CD4-positive, CD25-positive, alpha-beta regulatory T cell (primary cell): ENCODE measurements at places on chromosomes 11 and 22. TPM values are rescaled to one million over a fixed set of nuclear protein-coding genes. Genes with fewer than 3 reads are reported as not detected.

OR6A2 gene
- total RNA-seq, result not detected

SLC22A8 gene
- not detected for total RNA-seq

ST14 gene
- total RNA-seq, result not detected

ANO3 gene
- total RNA-seq, result not detected

PRR5L gene
- total RNA-seq, result 15.1 TPM

ANKK1 gene
- total RNA-seq, result 0.89 TPM

MS4A3 gene
- total RNA-seq, result 0.79 TPM

TSPAN18 gene
- total RNA-seq, result 36.9 TPM

DNAJB13 gene
- total RNA-seq, result not detected

- H3K4me3 ChIP-seq, result peak overlapping the region; percentile 42
- peaks cover 26% of the 10 kb centered on the region for H3K4me1 ChIP-seq
- peak overlapping the region; percentile 54 for H3K27ac ChIP-seq
- H3K36me3 ChIP-seq, result peaks cover 2% of the 10 kb centered on the region
- no peaks in the 10 kb centered on the region for H3K27me3 ChIP-seq
These were observed 81.6 kb downstream of the PDHX start for GRCh38 chr11:34997952-34998528.

- H3K27me3 ChIP-seq, result peaks cover 22% of the 10 kb centered on the region
- no peak overlapping the region for H3K27ac ChIP-seq
- H3K36me3 ChIP-seq, result no peaks in the 10 kb centered on the region
- peaks cover 17% of the 10 kb centered on the region for H3K4me1 ChIP-seq
- no peak overlapping the region for H3K4me3 ChIP-seq
- no peak for DNase-seq
These were observed 863 bp upstream of the TPBGL start for GRCh38 chr11:75239531-75240290.

DNA sequence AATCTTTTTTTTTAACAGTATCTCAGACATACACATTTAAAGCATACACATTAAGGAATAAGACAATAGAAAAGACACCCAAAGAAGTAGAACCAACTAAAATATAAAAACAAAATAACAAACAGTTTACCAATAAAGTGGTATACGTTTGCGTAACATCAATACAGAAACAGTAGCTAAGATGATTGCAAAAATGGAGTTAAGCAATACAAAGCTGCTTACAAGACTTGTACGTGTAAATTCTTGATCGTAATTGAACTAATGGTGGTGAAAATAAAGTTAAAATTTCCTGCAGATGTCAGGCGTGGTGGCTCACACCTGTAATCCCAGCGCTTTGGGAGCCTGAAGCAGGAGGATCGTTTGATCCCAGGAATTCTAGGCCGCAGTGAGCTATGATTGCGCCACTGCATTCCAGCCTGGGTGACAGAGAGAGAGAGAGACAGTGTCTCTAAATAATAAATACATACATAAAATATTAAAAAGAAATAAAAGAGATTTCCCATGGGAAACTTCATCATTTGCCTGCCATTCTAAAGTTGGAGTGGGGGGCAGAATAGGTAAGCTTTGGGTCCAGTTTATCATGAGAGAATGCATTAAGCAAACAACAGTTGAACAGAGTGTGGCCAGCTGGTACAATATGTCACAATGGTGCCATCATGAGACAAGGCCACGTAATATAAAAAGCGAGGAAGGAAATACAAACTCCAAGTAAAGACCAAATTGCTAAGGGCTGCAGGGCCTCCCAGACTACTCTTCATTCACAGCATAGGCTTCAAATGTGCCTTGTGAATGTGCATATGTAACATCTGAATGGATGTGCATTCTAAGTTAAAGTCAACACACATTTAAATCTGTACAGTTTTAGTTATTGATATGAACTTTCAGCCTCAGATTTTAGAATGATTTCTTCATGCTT is 38.9 kb upstream of the EED start:
- DNase-seq, result no peak
- H3K27ac ChIP-seq, result no peak overlapping the region
- H3K36me3 ChIP-seq, result no peaks in the 10 kb centered on the region
- no peaks in the 10 kb centered on the region for H3K27me3 ChIP-seq
- peaks cover 15% of the 10 kb centered on the region for H3K4me1 ChIP-seq

DNA sequence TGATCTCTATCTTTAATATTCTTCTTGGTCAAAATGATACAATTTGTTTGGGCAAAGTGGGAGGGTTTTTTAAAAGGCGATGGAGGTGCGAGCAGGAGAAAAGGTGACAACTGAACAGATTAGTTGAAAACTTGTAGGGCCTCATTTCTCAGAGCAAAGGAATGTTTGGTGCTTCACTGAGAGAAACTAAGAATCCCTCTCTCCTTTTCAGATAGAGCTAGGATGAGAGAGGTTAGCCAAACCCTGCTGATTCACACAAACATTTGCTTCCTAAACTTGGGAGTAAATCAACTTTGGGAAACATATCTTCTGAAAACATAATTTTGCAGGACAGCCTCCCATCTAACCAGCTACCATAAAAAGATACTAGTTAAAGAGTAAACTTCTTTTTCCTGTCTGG is 57.0 kb downstream of the PHF21A start:
- H3K27ac ChIP-seq, result no peak overlapping the region
- H3K36me3 ChIP-seq, result peaks cover 25% of the 10 kb centered on the region
- no peak for DNase-seq
- H3K27me3 ChIP-seq, result no peaks in the 10 kb centered on the region
- no peaks in the 10 kb centered on the region for H3K4me1 ChIP-seq

- no peak for DNase-seq
- peak overlapping the region; percentile 65 for H3K4me3 ChIP-seq
- H3K27ac ChIP-seq, result peak overlapping the region; percentile 66
- peaks cover 39% of the 10 kb centered on the region for H3K4me1 ChIP-seq
- no peaks in the 10 kb centered on the region for H3K27me3 ChIP-seq
- peaks cover 20% of the 10 kb centered on the region for H3K36me3 ChIP-seq
These were observed 8.4 kb downstream of the MIAT start for GRCh38 chr22:26665813-26666231.

DNA sequence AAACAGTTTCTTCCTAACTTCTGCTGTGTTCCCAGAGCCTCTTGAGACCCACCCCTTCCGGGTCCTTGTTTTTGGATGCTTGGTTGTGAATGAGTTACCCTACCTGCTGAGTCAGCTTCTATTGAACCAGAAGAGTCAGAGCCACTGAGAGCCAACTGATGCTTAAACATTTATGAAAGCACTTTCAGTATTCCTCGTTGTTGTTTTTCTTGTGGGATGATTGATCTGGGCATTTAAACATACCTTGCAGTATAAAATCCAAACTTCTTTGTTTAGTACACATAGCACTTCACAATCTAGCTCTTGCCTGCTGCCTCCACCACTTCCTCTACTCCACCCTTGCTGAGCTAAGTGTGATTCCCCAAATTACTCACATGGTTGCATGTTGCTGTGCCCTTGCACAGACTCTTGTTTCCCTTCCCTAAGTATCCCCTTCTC is 5.5 kb downstream of the PRSS23 start:
- H3K4me3 ChIP-seq, result no peak overlapping the region
- DNase-seq, result no peak
- no peaks in the 10 kb centered on the region for H3K4me1 ChIP-seq

DNA sequence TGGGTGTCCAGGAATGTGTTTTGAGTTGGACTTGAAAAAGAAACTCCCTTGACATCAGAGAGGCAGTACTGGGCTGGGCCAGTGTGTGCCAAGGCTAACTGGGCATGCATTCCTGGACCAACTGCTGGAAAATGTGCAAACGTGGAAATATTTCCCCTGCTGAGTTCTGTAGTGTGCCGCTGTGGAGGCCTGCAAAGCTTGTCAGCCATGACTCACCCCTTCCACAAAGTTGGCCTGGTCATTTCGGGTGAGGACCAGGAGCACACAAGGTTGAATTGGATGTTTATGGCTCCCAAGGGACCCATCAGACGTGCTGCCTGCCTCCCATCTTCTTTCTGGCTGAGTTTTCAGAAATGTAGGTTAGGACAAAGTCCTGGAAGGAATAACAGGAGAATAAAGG is 513.1 kb downstream of the MIAT start:
- no peak overlapping the region for H3K27ac ChIP-seq
- no peak for DNase-seq

GRCh38 chr11:127651888-127652221 is 651.3 kb upstream of the KIRREL3 start:
- H3K36me3 ChIP-seq, result no peaks in the 10 kb centered on the region
- H3K4me1 ChIP-seq, result no peaks in the 10 kb centered on the region
- DNase-seq, result no peak
- no peak overlapping the region for H3K4me3 ChIP-seq
- H3K27me3 ChIP-seq, result no peaks in the 10 kb centered on the region
- no peak overlapping the region for H3K27ac ChIP-seq

DNA sequence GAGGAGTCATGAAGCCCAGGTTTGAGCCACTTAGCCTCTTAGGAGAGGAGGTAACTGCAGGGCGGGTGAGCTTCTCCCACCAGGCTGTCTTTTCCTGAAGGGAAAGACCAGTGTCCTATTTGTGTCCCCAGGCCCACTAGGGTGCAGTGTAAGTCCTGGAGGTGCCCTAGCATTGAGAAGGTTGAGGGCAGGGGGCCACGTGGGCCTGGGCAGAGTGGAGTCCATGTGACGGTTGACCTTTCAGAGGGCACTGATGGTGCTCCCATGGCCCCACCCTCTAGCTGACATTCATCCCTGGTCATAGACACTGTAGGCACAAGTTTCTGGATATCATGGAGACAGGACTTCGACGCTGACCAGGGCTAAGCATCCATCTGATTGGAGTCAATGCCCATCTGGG is 44.1 kb upstream of the TP53I11 start:
- no peak overlapping the region for H3K4me3 ChIP-seq
- no peaks in the 10 kb centered on the region for H3K4me1 ChIP-seq
- no peaks in the 10 kb centered on the region for H3K27me3 ChIP-seq
- no peaks in the 10 kb centered on the region for H3K36me3 ChIP-seq

- no peaks in the 10 kb centered on the region for H3K4me1 ChIP-seq
- no peak overlapping the region for H3K27ac ChIP-seq
- no peak for DNase-seq
- H3K4me3 ChIP-seq, result no peak overlapping the region
- H3K27me3 ChIP-seq, result no peaks in the 10 kb centered on the region
These were observed 172.8 kb upstream of the B3GAT1 start for GRCh38 chr11:134584706-134585445.

GRCh38 chr11:124577716-124578427 is 8.1 kb downstream of the OR8A1 start:
- no peaks in the 10 kb centered on the region for H3K4me1 ChIP-seq
- H3K4me3 ChIP-seq, result no peak overlapping the region
- no peak for DNase-seq
- no peaks in the 10 kb centered on the region for H3K36me3 ChIP-seq
- H3K27ac ChIP-seq, result no peak overlapping the region

GRCh38 chr11:10633261-10633660 is 60.3 kb downstream of the IRAG1 start:
- H3K36me3 ChIP-seq, result no peaks in the 10 kb centered on the region
- H3K27me3 ChIP-seq, result peaks cover 4% of the 10 kb centered on the region
- H3K4me1 ChIP-seq, result no peaks in the 10 kb centered on the region
- no peak overlapping the region for H3K27ac ChIP-seq
- H3K4me3 ChIP-seq, result no peak overlapping the region

GRCh38 chr22:23075525-23076216 is 5.4 kb downstream of the GNAZ start:
- no peak for DNase-seq
- H3K4me1 ChIP-seq, result peaks cover 10% of the 10 kb centered on the region
- H3K4me3 ChIP-seq, result no peak overlapping the region
- no peaks in the 10 kb centered on the region for H3K27me3 ChIP-seq
- H3K27ac ChIP-seq, result no peak overlapping the region

DNA sequence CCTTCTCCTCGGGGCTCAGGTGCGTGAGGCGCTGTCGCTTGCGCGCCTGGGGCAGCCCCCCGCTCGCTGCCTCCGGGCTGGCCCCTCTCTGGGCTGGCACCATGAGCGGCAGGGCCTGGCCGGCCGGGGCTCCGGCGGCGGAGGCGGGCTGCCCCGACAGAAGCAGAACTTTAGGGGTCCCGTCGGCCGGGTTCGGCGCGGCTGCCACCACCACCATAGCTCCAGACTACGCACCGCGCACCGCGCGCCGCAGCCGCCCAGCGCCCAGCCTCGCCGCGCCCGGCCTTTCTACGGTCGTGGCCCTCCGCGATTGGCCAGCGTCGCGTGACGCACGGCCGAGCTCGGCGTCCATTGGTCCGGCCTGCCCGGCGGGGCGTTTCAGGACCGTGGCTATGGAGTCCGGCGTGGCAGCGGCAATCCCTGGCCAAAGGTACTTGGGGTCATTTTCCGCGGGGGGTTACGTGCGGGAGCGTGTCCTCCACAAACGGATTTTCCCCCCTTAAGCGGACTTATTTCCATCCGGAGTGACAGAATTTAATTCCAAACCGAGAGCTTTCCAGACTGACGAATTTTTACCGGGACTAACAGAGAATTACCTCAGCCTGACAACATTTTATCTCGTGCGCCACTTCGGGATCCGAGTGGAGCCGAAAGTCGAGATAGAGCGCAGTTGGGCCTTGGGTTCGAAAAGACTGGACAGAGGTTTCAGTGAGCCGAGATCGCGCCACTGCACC is at the start of gene XBP1:
Gene XBP1 (minus strand): TSS at position 262 of the 734 bp plus-strand sequence.
- peak; percentile 91 for DNase-seq
- H3K4me3 ChIP-seq, result peak within 1 kb of the TSS; percentile 97
- peaks cover 49% of the 10 kb centered on the region for H3K4me1 ChIP-seq
- H3K27ac ChIP-seq, result peak within 1 kb of the TSS; percentile 87

DNA sequence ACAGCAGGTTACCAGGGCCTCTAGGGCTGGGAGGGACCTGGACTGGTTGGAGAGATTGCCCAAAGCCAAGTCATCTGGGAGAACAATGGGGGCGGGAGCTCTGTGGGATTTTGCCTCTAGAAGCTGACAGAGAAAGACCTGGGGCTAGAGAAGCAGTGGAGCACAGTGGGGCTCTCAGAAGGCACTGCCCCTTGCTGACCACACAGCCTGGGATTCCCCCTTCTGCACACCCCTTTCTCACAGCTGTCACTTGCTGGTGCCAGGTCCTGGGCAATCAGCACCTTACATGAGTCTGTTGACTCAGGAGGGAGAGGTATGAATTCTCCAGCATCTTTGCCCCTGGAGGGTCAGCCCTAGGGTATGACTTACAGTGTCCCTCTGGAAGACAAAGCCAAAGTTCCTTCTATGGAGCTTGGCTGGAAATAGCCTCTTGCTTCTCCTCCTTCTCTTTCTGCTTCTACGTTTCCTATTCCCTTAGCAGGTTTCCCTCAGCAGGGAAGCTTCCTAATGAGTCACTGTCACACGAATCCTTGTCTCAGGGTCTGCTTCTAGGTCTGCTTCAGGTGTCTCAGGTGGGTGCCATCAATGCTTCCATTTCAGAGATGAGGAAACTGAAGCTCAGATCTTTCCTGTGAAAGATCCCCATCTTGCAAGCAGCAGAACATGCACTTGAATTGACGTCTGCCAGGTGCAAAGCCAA is 27.0 kb downstream of the GDPD5 start:
- DNase-seq, result no peak
- no peaks in the 10 kb centered on the region for H3K36me3 ChIP-seq
- no peak overlapping the region for H3K4me3 ChIP-seq
- no peak overlapping the region for H3K27ac ChIP-seq
